HT1080 (cell line): ENCODE measurements at places on chromosomes 3 and 15. TPM values are rescaled to one million over a fixed set of nuclear protein-coding genes. Genes with fewer than 3 reads are reported as not detected.
A peak's percentile ranks its signal among the peaks of the same experiment; 100 is the strongest.

DNA sequence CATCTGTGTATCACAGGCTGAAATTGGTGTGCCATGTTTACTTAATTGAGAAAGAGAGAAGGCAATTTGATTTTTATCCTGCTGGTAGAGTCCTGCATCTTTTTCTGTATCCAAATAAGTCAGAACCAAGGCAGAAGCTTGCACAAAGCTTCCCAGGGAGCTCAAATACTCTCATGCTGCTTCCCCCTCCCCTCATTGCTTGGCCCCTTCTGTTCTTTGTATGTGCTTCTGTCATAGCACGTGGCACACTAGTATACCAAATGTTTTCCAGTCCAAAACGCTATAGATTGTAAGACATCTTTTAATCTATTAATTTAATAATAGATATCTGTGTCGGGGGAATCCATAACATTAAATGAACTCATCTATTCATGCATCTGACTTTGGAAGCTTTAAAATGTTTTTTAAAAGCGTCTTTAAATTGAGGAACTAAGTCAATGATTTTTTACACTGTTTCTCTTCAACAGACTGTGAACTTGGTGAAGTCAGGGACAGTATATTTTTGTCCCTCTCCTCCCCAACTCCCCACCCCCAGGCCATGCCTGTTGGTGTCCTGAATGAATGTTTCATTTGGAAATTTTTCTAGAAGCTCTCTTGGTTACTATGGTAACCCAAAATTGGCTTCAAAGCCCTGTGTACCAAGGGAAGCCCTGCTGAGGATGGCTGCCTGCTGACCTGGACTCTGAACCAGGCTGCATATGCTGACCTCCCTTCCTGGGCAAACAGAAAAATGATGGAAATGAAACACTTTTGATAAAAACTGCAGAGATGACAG is 26.2 kb upstream of the SLC35G2 start:
- no peak for DNase-seq

GRCh38 chr3:119018690-119019463 is 15.8 kb downstream of the IGSF11 start:
- no peak for DNase-seq

GRCh38 chr3:32764481-32764880 is 53.3 kb upstream of the TRIM71 start:
- DNase-seq: no peak

DNA sequence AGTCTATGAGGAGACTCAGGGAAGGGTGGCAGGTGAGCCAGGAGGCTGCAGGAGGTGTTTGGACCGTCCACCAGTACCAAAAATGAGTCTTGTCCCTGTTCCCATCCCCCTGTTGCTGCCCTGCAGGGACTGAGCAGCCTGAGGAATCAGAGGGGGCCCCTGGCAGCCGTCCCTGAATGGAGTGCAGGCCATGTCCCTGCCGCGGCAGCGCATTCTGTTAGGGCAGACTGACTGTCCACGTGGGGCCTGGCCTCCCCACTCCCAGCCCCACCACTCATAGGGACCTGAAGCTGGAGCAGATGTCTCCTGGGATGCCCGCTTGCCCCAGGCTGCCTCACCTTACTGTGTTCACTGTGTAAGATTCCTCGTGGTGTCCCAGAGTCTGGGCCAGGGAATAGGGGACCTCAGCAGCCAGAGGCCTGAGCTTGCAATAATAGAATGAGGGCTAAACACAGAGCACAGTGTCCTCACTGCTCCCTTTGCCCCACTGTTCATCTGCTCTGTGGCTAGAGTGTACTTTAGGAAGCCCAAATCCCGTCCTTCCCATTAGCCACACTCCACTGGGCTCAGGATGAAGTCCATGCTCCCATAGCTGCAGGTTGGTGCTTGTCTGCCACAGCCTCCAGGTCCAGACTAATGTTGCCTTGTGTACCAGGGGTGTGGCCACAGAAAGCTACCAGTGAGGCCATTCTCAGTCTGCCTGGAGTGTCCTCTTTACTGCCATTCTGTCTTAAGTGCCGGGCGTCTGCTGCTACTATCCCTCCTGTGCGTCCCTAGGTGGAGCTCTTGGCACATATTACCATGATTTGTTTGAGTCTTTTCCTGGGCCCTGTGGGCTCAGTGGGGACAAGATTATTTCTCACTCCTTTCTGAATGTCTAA is 63.2 kb downstream of the HCN4 start:
- peak; percentile 44 for DNase-seq

GRCh38 chr3:64030741-64031140 is 7.4 kb upstream of the PSMD6 start:
- peak; percentile 72 for DNase-seq

- DNase-seq: no peak
Measured at GRCh38 chr15:90664650-90665287, 52.4 kb upstream of the BLM start.

GRCh38 chr15:52113708-52114107 is 1.1 kb upstream of the BCL2L10 start:
- no peak for DNase-seq

DNA sequence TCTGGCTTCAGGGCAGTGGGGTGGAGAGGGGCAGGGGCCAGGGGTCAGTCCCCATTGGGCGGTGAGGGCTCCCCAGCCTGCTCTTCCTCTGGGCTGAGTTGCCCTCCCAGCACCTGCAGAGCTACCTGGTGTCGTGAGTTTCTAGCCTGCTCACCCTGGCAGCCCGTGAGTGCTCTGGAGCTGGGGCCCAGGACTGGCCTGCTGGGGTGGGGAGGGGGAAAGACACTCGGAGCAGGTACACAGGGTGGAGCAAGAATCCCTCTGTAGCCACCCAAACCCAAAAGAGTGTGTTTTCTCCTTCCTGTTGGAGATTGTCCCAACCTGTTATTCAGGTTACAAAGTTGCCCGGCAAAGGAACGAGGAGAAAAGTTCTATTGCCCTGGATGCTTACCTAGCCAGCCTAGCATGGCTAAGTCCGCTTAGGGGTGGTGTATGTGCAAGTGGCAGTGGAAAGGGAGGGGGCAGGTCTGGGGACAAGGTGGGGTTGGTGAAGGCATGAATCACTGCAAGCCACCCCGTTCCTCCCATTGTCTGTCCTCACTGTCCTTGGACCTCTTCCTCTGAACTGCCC is 8.9 kb downstream of the FAM3D start:
- DNase-seq: no peak

- no peak for DNase-seq
Measured at GRCh38 chr3:101020351-101021015, 27.3 kb upstream of the ABI3BP start.

DNA sequence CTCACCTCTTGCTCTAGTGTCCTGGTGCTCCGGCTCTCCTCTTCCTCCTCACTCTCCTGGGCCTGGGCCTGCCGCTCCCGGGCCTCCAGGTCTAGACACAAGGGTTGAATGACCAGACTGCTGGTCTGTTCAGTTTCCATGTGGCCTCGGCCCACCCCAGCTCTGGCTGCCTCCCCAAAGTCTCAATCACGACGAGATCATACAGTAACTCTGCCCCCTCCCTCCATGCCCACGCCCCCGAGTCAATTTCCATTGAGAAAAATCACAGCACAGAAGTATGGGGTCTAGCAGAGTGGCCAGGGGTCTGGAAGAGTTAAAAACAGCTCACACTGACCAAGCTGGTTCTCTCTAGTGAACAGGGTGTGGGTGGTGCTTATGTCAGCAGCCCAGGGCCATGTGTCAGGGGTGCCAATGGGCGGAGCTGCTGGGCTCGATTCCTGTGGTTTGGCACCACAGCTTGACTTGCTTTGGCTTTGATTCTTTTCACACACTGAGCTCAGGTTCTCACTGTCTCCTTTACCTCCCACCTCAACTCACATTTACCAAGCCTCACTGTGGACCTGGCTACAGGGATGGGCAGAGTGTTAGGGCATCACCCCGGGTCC is 6.9 kb downstream of the C15orf62 start:
- DNase-seq: peak; percentile 68

GRCh38 chr15:62059108-62059815 is 985 bp downstream of the VPS13C start:
- peak; percentile 5 for DNase-seq

IGF1R gene
- total RNA-seq: 9.0 and 13.4 TPM in 2 replicates
